Stimulated activated CD8-positive, alpha-beta memory T cell treated with anti-CD3 and anti-CD28 coated beads, Interleukin-15, amount 100 ng/mL, for 1 hour (primary cell): ENCODE measurements at places on chromosomes 2 and 18.

- DNase-seq: no peak
Observed at GRCh38 chr18:23433360-23433759, 19.7 kb upstream of the RIOK3 start.

DNA sequence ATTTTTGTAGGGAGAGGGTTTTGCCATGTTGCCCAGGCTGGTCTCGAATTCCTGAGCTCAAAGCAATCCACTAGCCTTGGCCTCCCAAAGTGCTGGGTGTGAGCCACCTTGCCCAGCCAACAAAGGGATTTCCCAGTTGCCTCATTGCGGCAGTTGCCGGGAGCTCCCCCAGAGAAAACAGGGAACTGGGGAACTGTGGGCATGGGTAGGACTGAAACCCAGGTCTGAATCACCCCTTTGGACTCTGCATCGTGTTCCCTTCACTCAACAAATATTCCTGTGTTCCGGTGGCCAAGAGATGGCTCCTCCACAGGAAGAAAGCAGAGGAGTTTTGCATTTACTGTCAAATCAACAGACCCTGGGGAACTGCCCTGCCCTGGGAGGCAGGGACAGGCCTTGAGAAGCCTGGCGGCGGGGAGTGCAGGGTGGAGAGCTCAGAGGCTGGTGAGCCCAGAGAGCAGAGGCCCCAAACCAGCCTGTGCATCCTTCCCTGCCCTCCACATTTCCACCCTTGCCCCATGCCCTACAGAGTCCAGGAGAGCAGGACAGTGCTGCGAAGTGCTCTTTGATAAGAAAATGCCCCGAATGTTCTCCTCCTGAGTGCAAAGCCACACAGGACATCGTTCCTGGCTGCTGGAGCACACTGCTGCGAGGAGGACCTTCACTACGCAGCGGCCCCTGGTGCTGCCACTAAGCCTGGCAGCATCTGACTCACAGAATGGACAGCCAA, 24.9 kb downstream of the MYO7B start:
- DNase-seq: no peak

DNA sequence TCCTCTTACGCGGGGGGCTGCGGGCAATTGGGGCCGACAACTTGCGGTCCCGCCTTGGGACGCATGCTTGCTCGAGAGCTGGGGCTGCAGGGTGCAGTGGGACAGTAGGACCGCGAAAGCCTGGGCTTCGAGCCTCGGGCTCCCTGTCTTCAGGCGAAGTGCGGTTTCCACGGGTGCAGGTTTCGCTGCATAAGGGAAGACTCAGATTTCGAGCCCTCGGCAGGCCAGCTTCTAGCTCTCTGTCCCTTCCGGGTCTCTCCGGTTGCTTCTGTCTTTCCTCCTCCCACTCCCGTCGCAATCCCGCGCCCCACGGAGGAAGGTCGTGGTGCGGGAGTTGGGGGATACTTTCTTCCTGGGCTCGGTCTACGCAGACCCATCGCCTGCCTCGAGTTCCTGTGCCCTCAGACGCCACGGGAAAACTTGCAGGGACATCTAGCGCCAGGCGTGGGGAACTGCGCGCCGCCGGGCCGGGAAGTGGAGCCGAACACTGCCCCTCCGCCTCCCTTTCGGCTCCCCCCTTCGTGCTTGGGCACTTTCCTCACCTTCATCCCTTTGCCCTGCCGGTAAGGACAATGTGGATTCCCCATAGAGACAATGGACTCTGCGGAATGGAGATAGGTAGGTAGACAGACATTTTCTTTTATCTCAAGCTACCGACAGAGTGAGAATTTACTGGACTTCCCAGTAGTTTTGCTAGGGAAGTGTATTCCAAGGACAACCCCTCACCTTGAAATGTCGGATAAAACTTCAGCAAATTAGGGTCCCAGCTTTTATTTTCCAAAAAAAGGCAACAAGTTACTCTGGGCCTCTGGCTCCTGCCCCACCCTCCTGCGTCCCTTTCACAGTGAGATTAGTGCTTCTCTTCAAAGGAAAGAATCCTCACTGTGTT, 4.2 kb upstream of the HOXD13 start:
- DNase-seq: no peak

- DNase-seq: no peak
Observed at GRCh38 chr2:74843433-74843832, 9.5 kb downstream of the HK2 start.

DNA sequence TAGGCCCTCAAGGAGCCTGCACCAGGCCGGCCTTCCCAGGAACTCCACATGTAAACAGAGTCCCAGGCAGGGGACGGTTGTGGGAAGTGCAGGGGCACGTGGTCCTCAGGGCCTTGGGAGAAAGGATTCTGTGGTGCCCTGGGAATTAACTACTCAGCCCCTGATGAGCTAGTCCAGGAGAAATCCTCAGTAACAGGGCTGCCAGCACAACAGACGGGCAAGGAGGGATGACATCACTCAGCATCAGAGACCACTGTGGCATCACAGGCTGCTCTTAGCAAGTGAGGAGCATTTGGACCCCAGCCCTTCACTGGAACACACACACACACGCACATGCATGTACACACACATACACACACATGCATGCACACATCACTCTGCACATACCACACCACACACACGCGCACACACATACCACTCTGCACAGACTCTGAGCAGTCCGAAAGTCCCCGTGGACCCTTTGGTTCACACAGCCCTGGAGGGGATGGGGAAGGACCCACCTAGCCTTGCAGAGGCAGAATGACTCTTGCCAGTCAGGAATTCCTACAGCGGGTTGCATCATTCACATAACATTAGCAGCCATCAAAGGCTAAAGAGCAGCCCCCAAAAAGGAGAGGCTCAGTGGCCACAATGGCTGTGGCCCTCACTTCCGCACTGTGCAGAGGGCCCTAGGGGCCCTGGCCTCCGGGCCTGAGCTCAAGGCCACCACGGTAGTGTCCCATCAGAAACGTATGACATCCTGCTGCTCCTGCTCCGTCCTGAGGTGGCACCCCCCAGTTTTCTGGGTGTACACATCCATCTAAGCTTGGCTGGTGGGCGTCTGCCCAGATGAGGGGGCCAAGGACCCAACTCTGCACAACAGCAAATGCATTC, 1.9 kb upstream of the NMUR1 start:
- DNase-seq: no peak

- no peak for DNase-seq
Observed at GRCh38 chr2:160387558-160388262, 105.9 kb downstream of the RBMS1 start.

DNA sequence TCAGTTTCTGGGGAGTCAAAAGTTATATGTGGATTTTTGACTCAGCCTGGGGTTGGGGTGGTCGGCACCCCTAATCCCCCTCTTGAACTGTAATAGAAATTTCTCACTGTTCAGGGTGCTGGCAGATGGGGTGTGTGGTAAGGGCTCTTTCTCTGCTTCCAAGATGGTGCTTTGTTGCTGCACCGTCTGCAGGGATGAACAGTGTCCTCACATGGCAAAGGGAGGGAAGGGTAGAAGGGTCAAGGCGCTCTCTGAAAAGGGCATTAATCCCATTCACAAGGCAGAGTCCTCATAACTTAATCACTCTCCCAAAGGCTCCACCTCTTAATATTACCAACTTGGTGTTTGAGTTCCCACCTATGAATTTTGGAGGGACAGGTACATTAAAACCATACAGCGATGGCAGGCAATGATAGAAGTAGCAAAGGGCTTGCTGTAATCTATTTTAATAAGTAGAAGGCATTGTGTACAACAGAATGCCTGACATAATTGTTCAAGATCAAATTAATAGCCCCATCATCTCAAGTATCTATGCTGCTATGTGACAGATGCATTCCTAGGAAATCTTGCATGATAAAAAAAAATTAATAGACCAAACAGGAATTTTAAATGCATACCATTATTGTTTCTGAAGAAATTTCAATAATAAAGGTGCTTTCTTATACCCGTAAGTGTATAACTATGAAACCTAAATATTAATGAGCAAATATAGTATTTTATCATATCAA, 28.1 kb downstream of the MMADHC start:
- DNase-seq: no peak

DNA sequence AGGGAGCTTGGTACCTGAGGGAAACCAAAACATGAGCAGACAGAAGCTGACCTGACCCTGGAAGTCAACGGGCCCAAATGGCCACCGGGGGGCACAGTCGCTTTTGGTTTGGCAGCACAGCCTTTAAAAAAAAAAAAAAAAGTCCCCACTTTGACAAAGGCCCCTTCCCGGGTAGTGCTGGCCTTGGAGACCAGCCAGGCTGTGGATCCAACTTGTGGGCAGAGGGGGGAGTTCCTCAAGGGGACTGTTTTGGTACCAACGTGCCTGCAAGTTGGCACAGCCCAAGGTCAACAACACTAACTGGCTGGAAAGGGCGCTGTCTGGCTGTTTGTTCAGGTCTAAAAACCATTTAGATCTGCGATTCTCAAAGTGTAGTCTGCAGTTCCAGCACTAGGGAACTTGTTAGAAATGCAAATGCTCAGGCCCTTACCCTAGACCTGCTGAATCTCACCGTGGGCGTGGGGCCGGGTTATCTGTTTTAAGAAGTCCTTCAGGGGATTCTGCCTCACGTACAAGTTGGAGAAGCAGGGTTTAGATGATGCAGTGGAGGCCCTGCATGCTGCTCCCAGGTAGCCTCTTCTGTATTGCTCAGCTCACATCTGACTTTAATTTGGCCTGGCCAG, 83.0 kb downstream of the LPIN1 start:
- DNase-seq: peak; percentile 46

- no peak for DNase-seq
Observed at GRCh38 chr2:111697560-111697959, 186.4 kb downstream of the ANAPC1 start.

GRCh38 chr2:238771218-238771617, 76.7 kb upstream of the TWIST2 start:
- no peak for DNase-seq

GRCh38 chr18:21439431-21439846, 161.1 kb downstream of the ESCO1 start:
- no peak for DNase-seq

DNA sequence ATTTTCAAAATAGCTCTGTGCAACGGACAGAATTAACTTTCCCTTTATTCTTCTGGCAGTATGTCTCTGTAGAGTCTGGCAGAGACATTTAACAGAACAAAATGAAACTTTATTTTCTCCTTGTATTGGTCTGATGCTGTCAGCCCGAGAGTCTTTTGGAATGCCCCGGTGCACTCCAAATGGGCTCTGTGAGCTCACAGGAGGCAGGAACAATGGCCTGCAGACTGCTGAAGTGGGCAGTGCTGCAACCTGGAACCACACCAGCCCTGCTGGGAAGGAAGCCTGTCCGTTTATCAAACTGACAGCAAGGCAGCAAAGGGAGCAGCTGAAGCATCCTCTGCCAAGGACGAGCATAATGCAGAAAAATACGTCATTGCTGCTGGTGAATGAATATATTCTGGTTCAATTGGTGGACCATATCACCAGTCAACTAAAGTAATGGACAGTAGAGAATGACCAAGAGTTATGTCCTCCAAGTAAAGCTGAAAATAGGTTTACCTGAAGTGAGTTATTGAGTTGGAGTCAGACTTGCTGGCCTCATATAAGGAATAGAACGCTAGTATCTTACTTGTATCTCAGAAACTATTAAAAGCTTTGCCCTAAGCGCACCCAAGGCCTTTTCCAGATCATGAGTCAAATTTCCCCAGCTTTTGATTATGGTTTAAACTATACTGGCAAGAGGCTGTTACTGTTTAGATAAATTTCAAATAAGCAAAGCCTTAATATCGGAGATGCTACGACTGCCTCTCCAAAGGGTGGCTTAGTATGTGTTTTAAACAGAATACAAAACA, 207.6 kb upstream of the TANK start:
- no peak for DNase-seq

GRCh38 chr2:185665251-185665814, 73.3 kb upstream of the FSIP2 start:
- no peak for DNase-seq

DNA sequence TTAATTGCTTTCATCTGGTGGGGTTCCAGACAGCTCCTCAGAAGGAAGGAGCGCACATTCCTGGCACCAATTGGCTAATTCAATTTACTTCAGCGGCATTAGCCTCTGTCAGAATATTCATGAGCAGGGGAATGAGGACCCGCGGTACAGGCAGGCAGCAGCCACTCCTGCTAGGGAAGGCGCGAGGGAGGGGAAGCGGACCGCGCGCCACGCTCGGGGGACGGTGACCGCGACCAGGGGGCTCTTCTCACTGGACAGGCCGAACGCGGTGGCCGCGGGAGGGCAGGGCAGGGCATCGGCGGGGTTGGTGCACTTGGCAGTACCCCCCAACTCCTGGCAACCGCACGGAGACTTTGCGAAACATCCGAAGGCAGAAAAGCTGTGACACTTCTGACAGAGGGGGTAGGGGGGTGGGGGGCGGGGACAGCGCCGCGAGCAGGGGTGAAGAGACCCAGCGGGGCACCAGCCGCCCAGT, at the start of gene CDH20:
TSS of gene CDH20 (plus strand) at position 160 of the 475 bp plus-strand sequence.
- no peak for DNase-seq

GRCh38 chr2:113257516-113258264, 21.0 kb downstream of the PAX8 start:
- DNase-seq: no peak

- DNase-seq: no peak
Observed at GRCh38 chr2:27278010-27278409, 2.8 kb downstream of the DNAJC5G start.

GRCh38 chr18:58800582-58800981, 64.1 kb upstream of the ZNF532 start:
- DNase-seq: no peak

- DNase-seq: no peak
Observed at GRCh38 chr18:26919627-26920026, 54.1 kb upstream of the AQP4 start.

GRCh38 chr2:113876503-113877387, 13.1 kb upstream of the ACTR3 start:
- peak; percentile 37 for DNase-seq

DNA sequence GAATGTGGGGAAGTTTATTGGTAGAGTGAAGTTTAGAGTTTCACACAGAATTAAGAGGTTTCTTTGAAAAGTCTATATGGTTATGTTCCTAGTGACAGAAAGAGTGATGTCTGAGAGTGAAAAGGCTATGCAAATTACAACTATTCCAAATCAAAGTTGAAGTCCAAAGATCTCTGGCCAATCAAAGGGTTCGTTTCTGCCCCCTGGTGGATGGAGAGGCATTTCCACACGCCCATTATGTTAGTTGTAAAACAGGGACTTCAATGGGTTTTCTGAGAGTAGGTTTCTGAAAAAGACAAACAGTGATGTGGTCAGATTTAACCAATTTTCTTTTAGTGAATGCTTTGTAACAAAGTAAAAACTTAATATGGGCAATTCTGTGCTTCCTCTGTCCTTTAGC, 441.5 kb upstream of the POU3F3 start:
- DNase-seq: no peak

- DNase-seq: no peak
Observed at GRCh38 chr2:199309973-199310372, 147.8 kb downstream of the SATB2 start.
